ENCODE measurements at places on chromosomes 1 and 21.

- DNase-seq, result peak; percentile 90
Measured at GRCh38 chr1:198529414-198529813, 11.1 kb downstream of the ATP6V1G3 start.

DNA sequence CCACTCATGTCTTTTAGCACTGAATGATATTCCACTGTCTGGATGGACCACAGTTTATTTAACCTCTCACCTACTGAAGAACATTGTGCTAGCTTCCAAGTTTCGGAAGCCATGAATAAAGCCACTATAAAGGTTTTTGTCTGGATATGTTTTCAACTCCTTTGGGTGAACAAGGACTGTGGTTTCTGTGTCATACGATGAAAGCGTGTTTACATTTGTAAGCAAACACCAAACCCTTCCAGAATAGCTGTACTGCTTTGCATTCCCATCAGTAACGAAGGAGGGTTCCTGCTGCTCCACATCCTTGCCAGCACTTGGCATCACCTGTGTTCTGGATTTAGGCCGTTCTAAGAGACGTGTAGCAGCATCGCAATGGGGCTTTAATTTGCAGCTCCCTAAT, 10.7 kb upstream of the ARHGEF16 start:
- DNase-seq, result no peak

DNA sequence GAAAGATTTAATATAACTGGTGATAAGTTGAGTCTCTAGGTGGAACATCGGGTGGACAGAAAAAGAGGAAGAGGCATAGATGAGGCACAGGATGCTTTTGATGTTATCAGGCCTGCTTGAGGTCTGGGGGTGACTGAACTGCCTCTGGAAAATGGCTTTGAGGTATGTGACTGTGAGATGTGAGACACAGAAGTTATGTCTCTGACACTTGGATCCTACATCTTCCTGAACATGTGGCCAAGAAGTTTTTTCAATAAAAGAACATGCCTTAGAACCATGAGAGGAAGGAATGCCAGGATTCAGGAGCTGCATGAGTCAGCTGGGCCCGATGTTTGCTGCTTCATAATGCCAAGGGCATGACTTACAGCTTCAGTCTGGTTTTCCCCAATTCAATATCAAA, 11.5 kb upstream of the AIM2 start:
- DNase-seq, result peak; percentile 90

DNA sequence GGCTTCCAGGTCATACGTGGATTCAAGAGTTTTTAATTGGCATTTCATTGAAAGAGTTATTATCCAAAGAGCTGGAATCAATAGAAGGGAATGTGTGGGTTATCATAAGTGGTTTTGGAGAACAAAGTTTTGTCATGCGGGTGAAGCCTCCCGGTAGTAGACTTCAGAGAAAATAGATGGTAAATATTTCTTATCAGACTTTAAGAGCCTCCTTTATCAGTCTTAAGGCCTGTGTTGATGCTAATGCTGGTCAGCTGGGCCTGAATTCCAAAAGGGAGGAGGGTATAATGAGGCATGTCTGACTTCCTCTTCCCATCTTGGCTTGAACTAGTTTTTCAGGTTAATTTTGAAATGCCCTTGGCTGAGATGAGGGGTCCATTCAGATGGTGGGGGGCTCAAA, 89.7 kb downstream of the ITSN1 start:
- no peak for DNase-seq

DNA sequence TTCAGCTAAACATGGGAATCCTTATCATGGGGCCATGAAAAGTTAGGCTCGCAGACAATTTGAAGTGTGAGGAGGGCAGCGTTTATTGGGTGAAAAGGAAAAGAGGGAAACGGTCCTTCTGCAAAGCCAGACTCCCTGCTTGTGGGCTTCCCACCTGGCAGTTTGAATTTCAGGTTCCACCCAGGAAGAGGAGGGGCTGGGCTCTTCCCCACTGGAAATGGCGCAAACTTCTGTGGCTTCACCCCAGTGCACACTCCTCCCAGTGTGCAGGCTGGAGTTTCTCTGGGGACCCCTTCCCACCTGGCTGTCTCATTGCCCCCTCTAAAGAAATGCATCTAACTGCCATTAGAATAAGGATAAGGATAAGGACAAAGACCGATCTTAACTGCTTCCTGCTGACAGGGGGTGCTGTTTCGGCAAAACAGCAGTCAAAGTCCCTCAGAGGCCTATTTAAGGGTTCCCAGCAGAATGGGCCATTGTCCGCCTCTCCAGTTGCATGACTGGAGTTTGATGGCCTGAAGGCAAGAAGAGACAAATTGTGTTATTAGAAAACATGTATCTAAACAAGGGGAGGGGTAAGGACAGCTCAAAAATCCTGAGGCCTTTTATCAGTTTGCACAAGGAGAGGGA, 20.4 kb downstream of the AIM2 start:
- DNase-seq, result no peak
